Stimulated activated CD4-positive, alpha-beta T cell treated with anti-CD3 and anti-CD28 coated beads, Interleukin-15, amount 100 ng/mL, for 1 hour (primary cell): ENCODE measurements at places on chromosomes 11 and 22.

DNA sequence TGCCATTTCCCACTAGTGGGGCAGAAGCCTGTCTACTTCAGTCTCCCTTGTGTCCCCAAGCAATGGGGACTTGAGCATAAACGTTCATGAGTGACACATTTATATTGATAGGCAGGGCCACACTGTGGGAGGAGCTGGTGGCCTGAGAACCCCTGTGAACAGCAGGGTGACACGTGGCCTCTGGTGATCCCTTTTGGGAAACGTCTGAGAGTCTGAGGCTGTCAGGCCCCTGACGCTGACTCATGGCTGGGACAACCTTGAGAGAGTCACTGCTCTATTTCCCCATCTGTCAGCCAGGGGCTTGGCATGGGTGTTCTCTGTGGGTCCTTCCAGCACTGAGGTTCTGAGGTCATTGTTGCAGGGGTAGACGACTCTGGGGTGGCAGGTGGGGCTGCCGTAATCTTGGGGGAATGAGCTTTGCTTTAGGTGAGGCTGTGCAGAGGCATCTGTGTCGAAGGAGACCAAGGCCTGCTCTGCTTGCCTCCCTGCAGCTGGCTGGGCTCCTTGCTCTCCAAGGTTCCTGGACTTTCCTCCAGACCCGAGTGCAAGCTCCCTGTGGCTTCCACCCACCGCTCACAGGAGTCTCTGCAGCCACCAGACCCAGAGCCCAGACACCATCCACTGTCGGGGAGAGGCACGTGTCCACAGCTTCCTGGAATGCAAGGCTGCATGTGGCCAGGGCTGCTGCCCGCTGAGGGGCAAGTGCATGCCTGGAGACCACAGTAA lies 54.7 kb downstream of the SMIM38 start:
- no peak for DNase-seq

GRCh38 chr11:12778240-12778905 lies 104.2 kb downstream of the TEAD1 start:
- DNase-seq, result no peak

DNA sequence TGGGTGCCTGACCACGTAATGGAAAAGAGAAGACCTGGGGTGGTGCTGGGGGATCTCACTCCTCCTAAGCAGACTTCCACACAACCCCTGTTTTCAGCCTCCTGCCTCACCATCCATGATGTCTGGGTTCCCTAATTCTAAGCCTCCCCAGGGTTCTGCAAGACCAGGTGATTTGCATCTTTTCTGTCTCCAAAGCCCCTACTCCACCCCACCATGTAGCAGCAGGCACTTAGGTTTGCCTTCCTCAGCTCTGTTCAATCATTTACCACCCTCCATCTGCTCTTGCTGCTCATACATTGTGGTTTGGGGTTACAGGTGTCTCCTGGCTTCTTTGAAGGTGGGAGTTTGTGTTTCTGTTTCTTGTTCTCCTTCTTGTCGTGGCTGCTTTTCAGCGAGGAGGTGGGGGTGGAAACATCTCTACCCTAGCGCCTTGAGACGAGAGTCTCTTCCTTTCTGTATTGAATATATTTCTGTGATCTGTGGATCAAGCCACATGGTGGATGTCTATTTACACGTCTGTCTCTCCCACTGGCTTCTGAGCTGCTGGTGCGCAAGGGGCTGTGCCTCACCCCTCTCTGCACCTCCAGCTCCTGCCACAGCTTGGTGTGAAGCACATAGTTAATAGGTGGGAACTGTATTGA lies 6.6 kb upstream of the SSTR3 start:
- no peak for DNase-seq

- DNase-seq, result no peak
These were observed 32.2 kb upstream of the APOA1 start for GRCh38 chr11:116869610-116870009.

DNA sequence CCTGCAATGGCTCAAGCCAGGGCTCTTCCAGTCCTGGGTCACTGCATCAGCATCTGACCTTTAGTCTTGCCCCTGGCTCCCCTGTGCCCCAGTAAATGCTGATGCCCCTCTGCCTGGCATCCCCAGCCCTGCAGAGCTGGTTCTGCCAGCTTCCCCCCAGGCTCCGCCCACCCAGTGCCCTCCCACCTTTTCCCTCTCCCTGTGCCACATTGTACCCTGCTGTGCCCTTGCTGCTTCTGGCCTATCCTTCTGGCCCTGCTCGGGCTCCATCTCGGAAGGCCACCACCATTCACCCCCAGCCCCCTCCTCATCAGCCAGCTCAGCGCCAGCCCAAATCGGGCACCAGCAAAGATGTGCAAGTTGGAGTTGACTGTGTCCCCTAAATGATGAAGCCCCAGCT lies 7.4 kb downstream of the CAPN5 start:
- no peak for DNase-seq

DNA sequence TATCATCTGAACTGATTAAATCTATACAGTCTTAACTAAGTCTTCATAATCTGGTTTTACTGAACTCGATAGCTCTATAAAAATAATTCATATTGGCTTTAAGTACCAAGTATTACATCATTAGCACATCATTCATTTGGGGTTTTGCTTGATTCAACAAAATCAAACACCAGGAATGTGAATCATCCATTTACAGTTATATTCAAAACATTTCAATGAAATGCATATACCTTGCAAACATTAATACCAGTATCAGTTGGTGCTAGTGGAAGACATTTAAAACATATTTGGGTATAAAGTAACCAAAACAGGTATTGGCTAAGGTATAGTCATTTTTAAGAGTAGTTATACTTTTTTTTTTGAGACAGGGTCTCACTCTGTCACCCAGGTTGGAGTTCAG lies 12.2 kb upstream of the CCDC89 start:
- no peak for DNase-seq

GRCh38 chr11:83680321-83680720 lies 394.2 kb upstream of the CCDC90B start:
- no peak for DNase-seq

- DNase-seq, result no peak
These were observed 32.1 kb upstream of the ACR start for GRCh38 chr22:50705851-50706351.
